ENCODE measurements at places on chromosomes 12 and 14.
A peak's percentile ranks its signal among the peaks of the same experiment; 100 is the strongest.

DNA sequence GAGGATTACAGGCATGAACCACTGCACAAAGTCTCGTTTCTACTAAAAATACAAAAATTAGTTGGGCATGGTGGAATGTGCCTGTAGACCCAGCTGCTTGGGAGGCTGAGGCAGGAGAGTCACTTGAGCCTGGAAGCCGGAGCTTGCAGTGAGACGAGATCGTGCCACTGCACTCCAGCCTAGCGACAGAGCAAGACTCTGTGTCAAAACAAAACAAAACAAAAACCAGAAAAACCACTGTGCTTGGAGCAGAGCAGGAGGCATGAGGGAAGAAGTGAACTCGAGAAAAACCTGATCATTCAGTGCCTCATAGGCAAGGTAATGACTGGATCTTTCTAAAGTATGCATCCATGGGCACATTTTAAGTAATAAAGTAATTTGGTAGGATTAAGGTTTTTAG lies 487.8 kb downstream of the KCNH5 start:
- ATAC-seq, result no peak

- ATAC-seq, result peak; percentile 28
These were observed 117.7 kb upstream of the C14orf180 start for GRCh38 chr14:104461676-104462449.

DNA sequence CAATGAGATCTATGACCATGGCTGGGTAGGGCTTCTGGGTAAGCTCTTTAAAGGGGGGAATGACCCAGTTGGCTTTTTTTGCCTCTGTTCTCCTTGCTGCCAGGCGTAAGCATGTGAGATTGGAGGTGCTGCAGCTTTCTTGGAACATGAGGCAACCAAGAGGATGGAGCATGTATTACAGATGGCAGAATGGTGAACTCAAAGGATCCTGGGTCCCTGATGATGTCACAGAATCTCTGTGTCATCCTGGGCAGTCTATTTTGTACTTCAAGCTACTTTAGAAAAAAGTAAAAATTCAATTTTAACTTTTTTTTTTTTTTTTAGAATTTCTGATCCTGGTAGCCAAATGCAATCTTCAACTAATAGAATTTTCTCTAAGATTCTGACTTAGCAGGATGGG lies 8.0 kb downstream of the KRT82 start:
- ATAC-seq, result no peak

- ATAC-seq, result no peak
These were observed 163.6 kb upstream of the DYRK2 start for GRCh38 chr12:67484791-67485480.

- no peak for ATAC-seq
These were observed 162.1 kb downstream of the FUT8 start for GRCh38 chr14:65574611-65575010.

GRCh38 chr12:130347588-130347987 lies 9.9 kb downstream of the PIWIL1 start:
- no peak for ATAC-seq

DNA sequence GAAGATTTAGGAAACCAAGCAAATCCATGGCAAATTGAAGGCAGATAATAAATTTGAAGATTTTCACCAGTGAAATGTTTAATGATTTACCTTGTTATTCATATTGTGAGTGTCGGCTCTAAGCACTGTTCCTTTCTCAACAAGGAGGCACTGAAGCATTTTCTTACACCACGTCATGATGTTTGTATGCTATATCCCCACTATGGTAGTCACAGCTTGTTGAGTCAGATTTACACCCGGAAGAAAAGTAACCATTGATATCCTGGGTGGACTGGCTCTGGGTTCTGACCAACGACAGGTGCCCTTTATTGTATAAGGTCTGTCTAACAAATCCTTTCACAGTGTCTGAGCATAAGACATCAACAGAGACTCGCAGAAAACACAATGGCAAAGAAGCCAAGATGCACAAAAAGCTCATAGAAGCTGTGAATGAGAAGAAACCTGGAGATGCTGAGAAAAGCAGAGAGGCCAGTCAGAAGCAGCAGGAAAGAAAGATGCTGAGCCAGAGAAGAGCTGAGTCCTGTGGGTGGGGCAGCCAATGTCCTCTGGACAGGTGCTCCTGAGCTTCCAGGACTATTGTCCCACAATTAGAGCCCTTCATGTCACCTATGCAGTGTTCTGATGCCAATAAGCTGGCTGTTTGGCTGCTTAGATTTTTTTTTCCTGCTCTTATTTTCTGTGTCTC lies 49.7 kb upstream of the ARHGAP5 start:
- ATAC-seq, result no peak

- ATAC-seq, result no peak
These were observed 228.9 kb upstream of the CAND1 start for GRCh38 chr12:67039995-67040860.

DNA sequence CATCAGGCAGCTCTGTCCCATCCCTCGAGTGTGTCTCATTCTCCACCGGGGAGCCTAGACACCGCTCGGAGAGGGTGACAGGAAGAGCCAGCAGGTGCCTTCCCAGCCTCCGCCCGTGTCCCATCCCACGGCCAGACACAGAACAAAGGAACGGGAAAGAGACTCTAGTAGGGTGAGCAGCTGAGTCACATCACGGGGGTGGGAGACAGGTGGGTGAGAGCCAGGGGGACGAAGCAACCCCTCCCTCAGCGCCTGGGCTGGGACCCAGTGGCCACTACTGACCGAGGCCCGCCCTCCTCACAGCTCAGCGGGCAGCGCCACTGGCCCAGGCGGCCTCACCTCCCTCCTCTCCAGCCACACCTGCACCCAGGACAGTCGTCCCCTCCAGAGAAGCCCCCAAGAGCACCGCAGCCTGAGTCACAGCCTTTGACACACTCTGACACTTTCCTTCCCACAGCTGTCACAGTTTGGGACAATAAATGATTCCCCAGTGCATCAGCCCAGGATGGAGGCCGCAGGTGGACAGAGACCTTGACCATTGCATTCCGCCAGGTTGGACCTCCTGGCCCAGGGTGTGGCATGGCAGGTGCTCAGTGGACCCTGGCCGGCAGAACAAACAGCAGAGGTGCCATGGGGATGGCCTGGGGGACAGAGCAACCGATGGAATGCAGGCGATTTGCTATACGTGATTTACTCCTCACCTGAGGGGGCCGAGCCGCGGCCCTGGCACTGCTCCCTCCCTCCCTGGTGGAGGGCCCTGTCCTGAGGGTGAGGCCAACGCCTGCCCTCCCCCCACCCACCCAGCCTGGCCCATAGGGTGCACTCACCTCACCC lies 45.4 kb upstream of the GALNT9 start:
- ATAC-seq, result no peak

- ATAC-seq, result no peak
These were observed 62.3 kb downstream of the NIN start for GRCh38 chr14:50768680-50769079.

DNA sequence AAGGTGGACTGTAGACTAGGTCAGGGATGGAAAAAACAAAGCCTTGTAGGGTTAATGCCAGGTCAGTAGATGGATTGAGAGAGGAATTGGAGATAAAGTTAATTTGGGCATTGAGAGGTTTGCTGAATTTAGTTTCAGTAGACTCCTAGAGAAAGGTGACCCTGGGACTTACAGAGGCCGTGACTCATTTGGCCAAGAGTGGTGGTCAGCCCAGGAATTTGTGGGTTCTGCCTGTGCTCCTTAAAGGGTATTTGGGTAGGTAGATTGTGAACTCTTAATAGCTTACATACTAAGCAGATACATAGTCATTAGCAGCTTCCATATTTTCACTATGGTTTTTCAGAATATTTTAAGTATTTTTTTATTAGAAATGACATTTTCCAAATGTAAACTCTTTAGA lies 21.8 kb downstream of the PLEKHA5 start:
- ATAC-seq, result no peak

- peak; percentile 58 for ATAC-seq
These were observed 91.7 kb downstream of the TMX1 start for GRCh38 chr14:51331486-51332367.

DNA sequence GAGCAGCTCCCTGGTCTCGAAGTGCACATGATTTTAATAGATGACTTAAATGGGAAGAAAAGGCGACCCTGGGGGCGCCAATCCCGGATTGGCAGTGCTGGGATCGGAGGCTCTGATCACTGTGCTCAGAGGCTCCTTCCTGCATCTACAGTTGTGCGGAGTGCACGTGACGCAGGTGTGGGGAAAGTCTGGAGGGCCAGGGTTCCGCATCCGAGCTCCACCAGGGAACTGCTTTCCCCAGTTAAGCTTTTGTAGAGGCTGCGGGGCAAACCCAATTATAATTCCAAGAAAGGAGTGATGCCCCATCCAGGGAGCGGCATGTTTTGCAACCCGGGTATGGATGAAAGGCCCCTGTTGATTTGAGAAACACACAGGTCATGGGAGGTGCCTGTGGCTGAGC lies 36.5 kb downstream of the ELK3 start:
- no peak for ATAC-seq

DNA sequence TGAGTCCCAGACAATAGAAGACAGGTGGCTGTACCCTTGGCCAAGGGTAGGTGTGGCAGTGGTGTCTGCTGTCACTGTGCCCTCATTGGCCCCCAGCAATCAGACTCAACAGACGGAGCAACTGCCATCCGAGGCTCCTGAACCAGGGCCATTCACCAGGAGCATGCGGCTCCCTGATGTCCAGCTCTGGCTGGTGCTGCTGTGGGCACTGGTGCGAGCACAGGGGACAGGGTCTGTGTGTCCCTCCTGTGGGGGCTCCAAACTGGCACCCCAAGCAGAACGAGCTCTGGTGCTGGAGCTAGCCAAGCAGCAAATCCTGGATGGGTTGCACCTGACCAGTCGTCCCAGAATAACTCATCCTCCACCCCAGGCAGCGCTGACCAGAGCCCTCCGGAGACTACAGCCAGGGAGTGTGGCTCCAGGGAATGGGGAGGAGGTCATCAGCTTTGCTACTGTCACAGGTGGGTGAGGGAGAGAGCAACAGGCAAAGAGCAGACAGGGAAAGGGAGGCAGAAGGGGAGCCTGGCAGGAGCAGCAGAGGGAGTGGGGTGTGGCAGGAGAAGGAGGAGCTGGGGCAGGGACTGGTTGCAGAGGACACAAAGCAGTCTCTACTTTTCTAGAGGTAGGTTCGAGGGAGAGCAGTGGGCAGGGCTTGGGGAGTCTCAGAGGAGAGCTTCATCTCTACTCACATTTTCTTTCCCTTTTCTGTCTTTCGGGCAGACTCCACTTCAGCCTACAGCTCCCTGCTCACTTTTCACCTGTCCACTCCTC lies 452 bp downstream of the INHBE start:
- ATAC-seq, result no peak

DNA sequence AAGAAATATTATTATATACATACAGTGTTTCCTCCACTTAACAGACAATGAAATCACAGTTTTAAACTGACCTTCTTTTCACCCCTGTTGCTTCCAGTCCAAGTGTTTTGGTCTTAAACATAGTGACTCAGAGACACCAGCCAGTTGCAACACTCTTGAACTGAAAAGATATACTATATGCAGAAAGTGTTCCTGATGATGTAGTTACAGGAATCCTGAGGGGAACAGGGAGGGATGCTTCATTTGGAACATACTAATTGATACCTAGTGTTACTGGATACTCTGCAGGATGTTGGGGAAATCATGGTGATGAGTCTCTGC lies 420.8 kb downstream of the CCDC91 start:
- ATAC-seq, result no peak

- ATAC-seq, result no peak
These were observed 17.4 kb upstream of the NEUROD4 start for GRCh38 chr12:55002355-55002754.

GRCh38 chr12:19410211-19410610 lies 29.1 kb upstream of the AEBP2 start:
- ATAC-seq, result no peak

GRCh38 chr12:56046027-56046780 lies 4.5 kb downstream of the RPS26 start:
- no peak for ATAC-seq

DNA sequence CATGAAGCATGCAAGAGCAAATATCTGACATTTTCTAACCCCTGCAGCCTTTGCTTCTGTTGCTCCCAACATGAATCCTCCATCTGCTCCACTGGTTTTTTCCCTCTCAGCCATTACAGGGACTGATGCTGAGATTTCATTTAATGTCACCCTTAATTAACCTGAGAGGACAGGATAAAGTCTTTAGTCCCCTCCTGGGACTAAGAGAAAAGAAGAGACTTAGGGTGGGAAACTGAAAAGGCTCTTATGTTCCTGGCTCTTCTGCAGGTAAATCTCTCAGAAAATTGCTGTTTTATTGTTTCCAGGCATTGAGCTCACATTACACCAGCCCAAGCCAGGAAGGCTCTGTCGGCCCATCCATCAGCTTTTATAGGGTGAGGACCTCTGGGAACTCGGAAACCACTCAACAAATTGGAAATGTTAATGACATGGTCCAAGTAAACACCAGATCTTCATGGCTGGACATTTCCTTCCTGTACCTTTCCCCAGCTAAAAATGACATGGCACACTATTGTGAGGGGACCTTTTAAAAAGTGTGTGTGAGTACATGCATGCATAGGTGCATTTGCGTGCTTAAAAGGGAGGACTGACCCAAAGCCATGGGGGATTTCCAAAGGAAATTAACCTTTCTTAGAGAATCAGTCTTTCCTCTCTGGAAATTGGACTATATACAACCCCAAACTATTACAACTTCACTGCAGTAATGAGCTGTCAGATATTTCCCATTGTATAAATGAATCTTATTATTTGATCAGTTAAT lies 408.1 kb upstream of the TMTC1 start:
- no peak for ATAC-seq

DNA sequence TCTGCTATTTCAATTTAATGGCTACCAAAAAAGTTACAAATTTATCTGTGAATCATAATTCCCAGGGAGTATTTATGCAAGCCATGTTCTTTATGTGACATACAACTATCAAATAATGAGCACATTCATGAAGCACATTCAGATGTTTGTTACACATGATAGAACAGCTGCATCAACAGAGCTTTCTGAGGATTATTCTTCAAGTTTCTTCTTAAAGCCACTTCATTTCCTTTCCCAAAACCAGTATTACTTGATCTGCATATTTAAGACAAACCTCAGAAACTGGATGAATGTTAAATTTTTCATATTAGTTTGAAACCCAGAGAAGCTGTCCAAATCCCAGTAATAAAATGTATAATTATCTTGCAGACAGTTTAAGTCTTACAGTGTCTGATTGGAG lies 73.6 kb upstream of the SOX5 start:
- no peak for ATAC-seq

DNA sequence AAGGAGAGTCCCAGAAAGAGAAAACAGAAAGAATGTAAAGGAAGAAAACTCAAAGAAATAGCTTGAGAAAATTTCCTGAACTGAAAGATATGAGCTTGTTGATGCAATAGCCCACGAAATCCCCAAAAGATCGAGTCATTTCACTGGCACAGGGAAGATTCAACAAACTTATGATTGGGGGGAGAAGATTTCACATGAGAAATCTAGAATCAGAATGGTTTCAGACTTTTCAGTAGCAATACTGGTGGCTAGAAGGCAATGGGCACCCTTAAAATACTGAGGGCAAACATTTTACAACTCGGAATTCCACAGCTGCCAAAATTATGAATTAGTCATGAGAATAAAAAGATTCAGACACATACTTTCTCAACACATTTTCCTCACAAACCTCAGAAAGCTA lies 8.9 kb upstream of the KRT7 start:
- no peak for ATAC-seq
